NCI-H1436 (cell line): ENCODE measurements at places on chromosomes 13 and 19.

- DNase-seq, result no peak
Observed at GRCh38 chr13:89322466-89322865, 1651.3 kb downstream of the SLITRK5 start.

DNA sequence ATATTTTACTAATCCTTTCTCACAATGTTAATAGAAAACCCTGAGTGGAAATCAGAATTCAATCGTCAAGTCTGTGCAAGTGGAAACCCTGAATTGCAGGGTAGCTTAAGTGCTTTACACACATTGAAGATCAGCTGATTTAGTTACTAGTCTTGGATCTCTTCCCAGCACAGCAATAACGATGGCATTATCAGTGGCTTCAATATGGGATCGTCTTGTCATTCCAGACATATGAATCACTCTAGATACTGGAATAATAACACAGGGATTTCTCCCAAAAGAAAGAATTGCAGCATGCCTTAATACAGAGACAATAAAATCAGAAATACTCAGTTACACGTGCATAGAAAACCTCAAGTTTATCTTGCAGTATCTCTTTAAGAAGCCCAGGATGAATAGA lies 12.6 kb upstream of the METTL21C start:
- DNase-seq, result no peak

DNA sequence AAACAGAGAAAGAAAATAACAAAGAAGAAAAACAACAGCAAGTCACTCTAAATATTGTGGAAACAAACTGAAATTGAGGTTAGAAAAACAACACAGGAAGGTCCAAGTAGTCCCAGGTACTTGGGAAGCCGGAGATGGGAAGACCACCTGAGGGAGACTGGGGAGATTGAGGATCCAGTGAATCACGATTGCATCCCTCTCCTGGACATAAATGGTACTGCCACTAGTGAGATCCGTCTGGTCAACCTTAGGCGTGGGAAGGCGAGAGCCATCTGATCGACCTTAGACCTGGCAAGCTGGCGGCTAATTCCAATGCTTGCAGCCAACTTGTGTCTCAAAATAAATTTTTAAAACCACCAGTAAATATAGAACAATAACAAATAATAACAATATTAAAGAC lies 81.9 kb downstream of the ZNF726 start:
- no peak for DNase-seq

DNA sequence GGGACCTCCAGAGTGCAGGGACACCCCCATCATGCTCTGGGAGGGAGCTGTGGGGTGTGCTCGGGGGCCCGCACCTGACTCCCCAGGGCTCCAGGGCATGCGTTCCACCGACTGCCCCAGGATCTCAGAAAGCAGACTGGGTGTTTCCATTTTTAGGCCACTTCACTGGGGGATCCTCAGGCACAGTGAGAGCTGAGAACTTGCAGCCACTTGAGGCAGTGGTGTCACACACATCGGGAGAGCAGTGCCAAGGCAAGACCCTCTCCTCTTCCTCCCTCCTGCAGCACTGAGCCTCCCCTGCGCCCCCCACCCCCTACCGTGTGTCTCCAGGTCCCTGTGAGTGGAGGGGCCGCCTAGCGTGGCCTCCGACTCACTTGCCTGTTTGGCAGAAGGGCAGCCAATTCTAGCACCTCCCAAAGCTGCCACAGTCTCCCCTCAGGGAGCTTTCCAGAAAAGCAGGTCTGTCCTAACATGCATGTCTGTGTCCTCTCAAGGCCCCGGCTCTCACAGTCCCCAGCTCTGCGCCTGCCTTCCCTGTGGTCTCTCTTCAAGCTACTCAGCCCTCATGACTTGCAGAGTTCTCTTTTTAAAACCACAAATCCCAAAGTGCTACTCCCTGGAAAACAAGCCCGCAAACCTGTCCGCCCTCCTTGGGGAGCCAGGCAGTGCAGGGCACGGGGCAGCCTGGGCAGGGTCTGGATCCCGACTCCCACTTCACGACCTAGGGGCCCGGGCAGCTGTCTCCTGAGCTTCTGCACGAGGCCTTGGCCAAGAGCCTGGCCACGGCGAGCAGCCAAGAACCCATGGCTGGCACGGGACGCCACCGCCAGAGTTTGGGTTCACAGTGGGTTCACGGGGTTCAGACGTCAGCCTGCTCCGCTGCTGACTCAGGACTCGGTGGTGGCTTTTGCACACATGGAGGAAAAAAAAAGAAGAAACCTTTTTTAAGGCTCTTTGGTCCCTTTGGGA lies 94.1 kb downstream of the STK24 start:
- DNase-seq, result no peak

DNA sequence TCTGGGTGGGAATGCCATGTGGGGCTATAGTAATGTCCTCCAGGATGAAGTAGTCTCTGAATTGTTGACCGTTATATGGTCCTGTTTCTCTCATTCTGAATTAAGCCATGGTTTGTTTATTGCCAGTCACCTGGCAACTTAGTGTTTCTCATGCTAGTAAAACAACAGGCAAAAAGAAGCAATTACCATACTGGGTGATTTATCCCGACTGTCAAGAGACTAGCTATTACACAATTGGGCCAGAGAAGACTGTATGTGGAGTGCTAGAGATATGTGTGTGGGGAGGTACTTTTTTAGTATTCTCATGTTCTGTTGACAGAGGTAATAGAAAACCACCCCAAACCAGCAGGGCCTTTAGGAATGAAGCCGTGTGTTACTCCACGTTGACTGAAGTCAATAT lies 258.2 kb downstream of the TDRD3 start:
- DNase-seq, result no peak

GRCh38 chr13:111526922-111527321 lies 206.5 kb downstream of the TEX29 start:
- DNase-seq, result no peak

- DNase-seq, result no peak
Observed at GRCh38 chr19:50555450-50556281, 12.6 kb downstream of the LRRC4B start.

GRCh38 chr13:37995092-37995491 lies 125.5 kb upstream of the TRPC4 start:
- peak; percentile 69 for DNase-seq

DNA sequence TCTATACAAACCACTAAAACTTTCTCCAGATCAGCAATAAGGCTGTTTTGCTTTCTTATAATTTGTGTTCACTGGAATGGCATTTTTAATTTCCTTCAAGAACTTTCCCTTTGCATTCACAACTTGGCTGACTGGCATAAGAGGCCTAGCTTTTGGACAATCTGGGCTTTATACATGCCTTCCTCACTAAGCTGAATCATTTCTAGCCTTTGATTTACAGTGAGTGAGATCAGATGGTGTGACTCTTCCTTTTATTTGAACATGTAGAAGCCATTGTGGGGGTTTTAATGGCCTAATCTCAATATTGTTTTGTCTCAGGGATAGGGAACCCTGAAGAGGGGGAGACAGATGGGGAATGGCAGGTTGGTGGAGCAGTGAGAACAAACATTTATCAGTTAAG lies 82.7 kb downstream of the FOXO1 start:
- no peak for DNase-seq

DNA sequence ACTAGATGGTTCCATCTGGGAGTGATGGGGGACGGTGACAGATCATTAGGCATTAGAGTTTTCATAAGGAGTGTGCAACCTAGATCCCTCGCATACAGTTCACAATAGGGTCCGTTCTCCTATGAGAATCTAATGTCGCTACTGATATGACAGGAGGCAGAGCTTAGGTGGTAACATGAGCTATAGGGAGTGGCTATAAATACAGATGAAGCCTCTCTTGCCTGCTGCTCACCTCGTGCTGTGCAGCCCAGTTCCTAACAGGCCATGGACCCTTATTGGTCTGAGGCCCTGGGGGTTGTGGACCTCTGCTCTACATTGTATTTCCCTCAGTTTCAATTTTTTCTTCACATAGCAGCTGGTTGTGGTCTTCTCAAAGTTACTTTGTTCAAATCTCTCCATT lies 56.5 kb downstream of the CDK8 start:
- no peak for DNase-seq

DNA sequence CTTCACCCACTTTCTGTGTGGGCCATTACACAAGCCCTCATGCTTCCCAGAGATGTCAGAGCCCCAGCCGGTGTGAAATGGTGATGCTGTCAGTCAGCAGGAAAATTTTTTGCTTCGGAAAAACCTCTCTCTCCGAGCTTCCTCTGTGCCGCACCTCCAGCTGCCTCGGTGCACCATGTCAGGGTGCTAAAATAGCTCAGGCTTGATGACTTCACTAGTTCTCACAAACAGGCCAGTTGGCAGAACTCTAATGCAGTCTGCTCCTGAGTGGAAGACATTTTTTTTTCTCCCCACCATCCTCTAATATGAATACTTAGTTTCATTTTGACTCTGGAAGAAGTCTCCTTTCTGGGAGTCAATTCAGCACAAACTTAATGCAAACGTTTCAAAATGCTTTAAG lies 71.3 kb downstream of the KLF12 start:
- no peak for DNase-seq

GRCh38 chr19:39736088-39736487 lies 1.7 kb downstream of the CLC start:
- DNase-seq, result no peak

GRCh38 chr19:14413693-14414181 lies 5.4 kb downstream of the DDX39A start:
- peak; percentile 12 for DNase-seq

DNA sequence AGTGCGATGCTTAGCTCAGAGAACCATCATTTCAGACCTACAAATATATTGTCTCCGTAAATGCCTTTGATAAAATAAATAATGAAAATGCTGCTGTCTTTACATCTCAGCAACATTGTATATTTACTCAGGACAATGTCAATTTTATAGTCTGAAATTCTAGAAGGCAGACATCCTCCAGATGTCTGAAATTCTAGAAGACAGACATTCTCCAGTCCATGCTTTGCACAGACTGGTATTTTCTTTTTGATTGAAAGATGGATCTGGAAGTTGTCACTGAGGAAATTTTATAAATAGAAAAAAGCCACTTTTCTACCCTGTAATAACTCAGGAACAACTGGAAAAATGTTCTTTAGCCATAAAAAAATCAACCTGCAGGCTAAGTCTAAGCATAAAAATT lies 2293.3 kb downstream of the PCDH9 start:
- DNase-seq, result no peak

DNA sequence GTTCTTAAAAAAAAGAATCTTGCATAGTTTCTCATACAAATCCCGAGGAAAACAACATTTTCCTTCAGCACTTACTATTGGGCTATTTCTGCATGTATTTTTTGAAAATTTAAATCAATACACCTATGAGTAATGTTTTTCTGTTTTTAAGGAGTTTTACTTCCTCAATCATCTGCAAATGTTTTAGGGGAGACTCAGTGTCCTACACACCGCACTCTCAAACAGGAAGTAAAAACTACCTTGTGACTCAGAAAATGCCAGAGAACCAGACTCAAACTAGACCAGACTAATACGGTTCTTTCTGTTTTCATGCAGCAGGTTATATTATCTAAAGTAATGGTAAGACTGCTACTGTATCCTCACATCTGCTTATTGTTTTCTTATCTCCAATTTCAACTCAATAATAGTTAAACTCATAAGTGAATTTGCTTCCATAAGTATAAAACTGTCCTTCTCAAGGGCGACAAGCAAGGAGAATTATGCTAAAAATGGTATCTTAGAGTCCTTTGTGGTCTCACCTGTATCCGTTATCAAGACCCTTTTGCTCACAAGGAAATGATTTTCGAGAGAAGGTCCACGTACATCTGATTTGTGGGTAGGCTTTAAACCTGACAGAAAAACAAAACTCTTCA lies 52.5 kb downstream of the FLT3 start:
- DNase-seq, result no peak

DNA sequence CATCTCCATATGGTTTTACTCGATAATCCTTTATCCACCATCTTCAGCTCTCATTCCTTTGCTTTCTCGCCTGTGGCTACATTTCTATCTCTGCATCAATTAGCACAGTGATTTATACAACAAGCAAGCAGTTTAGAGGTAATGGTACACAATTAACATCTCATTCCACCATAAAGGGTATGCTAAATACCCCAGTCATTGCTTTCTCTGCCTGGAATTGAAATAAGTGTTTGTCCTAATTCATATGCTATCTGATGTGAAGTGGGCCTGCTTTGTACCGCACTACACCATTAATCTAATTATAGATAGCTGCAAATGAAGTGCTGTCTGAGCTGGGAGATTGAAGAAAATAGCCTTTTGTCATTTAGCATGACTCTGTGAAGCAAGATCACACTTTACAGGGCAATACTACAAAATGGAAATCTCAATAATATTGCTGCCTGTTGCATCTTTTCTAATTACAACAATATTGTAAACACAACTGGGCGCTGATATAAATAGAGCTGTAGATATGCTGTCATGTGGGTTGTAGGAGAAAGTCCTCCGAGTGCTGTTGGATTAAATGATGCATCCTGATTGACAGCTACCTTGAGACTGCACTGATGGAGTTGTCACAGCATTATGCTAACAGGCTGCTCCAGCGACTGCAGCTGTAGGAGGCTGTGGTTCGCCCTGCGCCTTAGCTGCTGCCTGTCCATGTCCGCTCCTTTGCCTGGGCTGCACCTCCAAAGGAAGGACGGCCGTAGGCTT lies 78.2 kb downstream of the GGACT start:
- DNase-seq, result peak; percentile 69

DNA sequence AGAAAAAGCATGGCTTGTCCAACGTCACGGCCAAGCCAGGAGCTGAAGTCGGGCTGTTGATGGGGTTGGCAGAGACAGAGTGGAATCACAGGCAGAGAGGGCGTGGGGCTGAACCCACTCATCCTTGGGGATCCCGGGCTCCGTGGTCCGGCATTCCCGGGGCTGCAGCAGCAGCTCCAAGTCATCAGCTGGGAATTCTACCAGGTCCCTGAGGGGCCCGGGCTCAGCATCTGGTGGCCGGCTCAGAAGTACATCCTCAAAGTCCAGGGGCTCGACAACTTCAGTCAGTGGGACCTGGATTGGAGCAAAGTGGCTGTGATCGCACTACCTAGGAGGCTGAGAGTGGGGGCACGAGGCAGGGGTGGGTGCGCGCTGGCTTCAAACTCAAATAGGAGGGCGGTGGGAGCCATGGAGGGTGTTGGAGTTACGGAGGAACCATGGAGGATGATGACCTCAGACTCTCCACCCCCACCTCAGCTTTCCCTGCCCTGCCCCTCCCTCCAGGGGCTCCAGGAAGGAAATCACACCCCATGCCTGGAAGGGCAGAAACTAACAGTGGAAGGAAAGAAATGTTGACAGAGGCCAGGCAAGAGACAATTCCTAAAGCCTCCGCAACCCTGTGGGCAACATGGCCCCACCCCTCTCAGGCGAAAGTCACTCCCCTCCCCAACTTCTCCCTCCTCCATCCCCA lies 9.5 kb downstream of the DOCK6 start:
- no peak for DNase-seq

- no peak for DNase-seq
Observed at GRCh38 chr13:105448811-105449210, 1086.7 kb downstream of the EFNB2 start.

DNA sequence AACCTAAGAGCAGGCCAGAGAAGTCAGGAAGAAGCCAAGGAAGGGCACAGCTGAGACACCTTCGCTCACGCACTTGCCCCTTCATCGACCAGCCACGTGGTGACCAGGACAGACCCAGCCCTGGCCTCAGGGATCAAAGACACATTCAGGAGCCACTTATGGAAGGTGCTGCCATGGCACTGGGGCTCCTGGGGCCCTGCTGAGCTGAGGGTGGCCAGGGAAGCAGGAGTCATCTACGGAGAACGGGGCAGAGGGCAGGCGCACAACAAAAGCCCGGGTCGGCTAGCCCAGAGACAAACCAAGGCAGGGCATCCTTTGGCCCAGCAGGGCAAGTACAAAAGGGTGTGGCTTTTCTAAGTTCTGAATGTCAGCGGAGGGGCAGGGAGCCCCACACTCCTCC lies 2.3 kb downstream of the PLPP2 start:
- no peak for DNase-seq
